T-helper 2 cell (primary cell): ENCODE measurements at places on chromosomes 12 and 14.

GRCh38 chr14:101249676-101250036 is 311.6 kb upstream of the DIO3 start:
- DNase-seq, result no peak

- no peak for DNase-seq
Measured at GRCh38 chr14:53515276-53515675, 362.2 kb upstream of the DDHD1 start.

- no peak for DNase-seq
Measured at GRCh38 chr14:56487090-56487667, 92.4 kb upstream of the TMEM260 start.

- no peak for DNase-seq
Measured at GRCh38 chr12:32444895-32445294, 45.5 kb downstream of the FGD4 start.
